ENCODE measurements at places on chromosomes 3 and 15.
A peak's percentile ranks its signal among the peaks of the same experiment; 100 is the strongest.

DNA sequence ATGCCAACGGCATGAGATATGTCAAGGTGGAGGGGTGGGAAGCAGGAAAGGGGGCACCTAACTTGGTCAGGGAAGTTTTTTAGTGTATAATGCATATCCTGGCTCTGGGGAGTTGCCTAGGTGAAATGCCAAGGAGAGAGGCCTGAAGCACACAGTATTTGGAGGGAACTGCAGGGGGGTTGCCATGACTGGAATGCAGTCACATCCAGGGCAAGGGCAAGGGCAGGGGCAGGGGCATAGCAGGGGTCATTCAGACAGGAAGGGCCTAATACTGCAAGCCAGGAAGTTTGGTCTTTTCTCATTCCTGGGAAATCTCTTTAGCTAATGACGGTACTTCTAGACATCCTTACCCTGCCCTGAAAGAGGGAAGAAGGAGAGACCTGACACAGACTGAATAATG is 60.5 kb downstream of the MYRIP start:
- no peak for DNase-seq

DNA sequence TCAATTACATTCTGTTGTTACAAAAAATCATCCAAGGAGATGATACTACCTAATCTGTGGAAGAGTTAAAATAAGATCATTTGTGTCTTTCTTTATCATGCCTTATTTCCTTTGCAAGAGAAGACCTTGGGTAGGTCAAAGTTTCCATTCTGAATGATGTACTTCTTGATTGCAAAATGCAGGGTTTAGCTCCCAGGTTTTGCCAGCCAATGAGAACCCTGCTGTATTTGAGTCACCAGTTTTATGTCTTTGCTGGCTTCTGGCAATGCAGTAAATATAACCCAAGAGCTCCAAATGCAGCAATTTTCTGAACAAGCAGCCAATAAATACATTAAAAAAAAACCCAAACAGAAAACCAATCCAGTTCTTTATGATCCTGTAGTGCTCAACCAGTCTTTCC is 204.9 kb downstream of the CADPS start:
- DNase-seq: no peak

DNA sequence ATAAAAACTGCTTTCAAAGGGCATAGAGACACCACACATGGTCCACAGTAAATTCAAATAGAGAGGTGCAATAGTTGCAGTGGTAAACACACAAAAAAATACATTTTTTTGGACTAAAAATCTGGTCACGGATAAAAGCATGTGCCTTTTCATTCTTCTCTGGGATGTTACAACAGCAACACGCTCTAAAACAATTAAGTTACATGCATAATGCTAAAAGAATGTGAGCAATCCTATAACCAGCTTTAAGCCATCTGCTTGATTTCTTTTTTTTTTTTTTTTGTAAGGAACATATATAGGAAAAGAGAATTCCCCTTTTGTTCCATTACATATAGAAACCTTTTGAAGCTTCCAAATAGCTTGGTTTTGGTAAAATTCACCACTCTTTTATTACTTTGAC is 20.0 kb downstream of the WNT5A start:
- no peak for DNase-seq

DNA sequence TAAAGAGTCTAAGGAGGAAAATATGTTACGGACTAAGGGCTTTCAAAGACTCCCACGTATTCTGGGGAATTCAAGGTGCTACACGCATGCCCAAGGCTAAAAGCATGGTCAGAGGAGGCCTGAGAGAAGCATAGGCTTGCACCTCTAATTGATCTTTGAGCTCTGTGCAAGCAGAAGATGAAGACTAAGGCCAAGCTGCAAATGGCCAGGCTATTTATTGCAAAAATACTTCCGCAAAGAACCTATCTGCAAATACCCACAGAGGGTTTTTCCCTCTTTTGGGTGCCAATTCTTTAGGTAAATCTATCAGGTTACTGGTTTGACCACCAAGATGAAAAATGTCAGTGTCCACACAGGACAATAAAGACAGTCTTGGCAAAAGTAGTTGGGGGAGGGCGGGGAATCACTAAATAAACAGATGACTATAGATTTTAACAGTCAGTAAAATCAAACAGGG is 119.5 kb downstream of the STAG1 start:
- DNase-seq: no peak

DNA sequence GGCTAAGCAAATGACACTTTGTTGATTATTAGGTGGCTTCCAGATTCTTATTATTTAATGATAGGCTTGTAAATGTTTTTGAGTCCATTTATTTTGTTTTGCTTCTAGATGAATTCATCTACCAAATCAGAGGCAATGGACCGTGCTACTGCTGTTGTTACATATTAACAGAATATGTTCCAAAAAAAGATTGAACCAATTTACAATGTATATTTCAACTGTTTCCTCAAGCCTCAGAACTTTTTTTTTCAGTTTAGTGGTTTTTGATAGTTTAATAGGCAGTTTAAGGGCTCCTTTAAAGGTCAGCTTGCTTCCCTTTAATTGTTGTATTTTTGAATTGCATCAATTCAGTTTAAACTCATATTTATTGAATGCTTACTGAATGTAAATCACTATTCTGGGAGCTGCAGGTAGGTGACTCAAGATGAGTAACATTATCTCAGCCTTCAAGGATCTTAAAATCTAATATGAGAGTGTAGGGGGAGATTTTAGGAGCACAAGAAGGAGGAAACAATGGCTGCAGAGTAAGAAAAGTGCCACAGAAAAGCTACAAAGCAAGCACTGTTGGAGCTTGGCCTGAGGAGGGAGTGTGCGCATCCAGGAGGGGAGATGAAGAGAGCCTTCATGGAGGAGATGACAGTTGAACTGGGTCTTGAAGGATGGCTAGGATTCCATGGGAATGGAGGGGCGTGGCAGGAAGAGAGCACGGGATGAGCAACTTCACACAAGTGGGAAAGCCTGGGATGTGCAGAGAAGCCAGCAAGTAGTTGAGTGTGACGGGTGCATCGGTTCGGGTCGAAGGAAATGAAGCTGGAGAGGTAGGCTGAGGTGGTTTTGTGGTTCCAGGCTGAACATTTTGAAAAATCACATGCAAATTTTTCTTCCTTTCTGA is 14.7 kb downstream of the MAP2K1 start:
- DNase-seq: no peak

- DNase-seq: peak; percentile 74
Observed at GRCh38 chr3:146166415-146166821, 5.4 kb upstream of the PLOD2 start.

DNA sequence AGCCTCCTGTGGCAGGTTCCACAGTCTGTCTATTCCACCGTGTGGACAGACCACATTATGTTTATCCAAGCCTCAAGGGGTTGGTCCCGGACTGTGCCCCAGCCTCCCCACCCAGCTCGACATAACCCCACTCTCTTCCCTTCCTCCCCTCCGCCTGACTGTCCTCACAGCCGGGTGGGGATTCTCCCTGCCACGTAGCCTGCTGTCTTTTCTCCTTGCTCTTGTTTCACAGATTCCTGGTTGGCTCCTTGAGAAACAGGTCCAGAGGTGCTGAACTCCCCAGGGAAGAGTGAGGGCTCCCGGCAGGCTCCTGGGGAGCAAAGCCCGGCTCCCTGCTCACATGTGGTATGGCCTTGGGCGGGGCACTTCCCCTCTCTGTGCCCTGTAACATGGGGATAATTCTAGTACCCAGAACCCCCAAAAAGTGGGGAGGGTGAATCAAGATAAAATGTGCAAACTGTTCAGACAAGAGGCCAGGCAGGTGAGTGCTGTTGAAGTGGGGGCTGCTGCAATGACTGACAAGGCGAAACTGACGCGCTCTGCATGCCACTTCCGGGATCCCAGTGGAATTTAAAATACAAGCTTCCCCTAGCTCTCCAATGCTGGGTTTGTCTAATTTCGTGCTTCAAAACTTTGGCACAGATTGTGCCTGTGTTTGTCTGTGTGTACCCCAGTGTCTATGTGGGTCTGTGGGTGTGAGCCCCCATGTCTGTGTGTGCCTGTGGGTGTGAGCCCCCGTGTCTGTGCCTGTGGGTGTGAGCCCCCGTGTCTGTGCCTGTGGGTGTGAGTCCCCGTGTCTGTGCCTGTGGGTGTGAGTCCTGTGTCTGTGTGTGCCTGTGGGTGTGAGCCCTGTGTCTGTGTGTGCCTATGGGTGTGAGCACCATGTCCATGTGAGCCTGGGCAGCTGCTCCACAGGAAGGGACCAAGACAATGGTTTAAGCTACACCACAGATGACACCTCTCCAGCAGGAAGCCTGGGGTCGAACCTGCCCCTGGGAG is 160.6 kb upstream of the IQSEC1 start:
- no peak for DNase-seq

GRCh38 chr3:134477002-134477401 is 8.8 kb downstream of the ANAPC13 start:
- no peak for DNase-seq

GRCh38 chr3:138915503-138916498 is 31.1 kb downstream of the FOXL2 start:
- DNase-seq: peak; percentile 94

GRCh38 chr3:187590861-187591576 is 79.2 kb downstream of the SST start:
- no peak for DNase-seq

GRCh38 chr15:35252351-35252865 is 167.3 kb upstream of the NANOGP8 start:
- no peak for DNase-seq

DNA sequence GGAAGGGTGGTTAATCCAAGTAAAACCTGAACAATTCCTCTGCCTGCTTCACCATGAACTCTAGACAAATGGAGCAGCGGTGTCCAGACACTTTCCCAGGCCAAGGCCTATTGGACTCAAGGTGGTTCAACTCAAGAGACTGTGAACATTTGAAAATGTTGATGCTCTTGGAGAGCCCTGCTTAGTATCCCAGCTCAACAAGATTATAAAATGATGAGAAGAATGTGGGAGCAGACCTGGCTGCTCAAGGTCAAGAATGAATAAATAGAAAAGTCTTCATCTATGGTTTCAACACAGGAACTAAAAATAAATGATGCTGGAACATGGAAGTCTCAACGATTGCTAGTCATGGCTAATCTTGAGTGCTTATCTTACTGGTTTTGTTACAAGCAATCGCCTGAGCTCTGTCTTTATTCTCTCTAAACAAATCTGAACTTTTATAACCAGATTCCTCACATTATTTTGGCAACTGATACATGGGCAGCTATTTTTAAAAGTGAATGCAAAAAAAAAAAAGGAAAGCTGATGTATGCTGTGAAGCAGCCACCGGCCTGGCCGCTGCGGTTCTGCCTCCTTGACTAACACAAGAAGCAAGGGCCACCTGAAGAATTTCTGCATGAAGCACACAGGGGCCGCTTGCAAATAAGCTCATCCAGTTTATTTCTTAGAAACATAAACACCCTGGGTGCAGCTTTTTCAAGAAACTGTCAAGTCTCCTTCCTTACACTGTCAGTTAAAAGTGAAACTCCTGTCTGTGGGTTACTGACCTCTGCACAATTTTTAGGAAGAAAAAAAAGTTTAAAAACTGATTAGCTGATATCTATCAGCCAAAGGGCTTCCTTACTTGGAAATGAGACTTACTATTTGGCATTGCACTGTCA is 120.1 kb upstream of the ARHGEF3 start:
- DNase-seq: no peak

- DNase-seq: no peak
Observed at GRCh38 chr3:72721683-72722381, 126.4 kb downstream of the SHQ1 start.

DNA sequence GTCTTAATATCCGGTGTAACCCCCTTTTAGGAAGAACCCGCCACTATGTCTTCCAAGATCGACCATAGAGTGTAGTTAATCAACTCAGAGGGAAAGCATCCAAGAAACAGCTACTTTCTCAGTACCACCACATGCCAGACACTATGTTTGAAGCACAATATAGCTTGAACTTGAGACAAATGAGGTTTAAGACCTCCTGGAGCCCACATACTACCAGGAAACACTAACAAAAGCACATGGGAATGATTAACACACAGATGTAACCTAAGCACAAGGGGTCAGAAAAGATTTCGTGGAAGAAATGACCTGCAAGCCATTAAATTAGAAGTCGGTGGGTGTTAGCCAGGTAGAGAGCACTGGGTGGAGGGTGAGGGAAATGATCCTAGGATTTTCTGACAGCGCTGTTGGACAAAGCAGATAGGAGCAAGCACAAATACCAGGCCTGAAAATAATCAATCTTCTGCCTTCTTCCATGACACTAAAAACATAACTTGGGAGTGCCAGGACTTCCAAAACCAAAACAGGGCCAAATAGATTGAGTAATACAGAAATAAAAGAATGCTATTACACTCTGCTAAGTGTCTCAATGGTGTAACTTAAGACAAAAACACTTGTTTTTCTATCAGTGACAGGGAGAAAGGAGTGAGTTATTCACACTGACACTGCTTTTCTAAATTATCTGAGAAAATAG is 213.7 kb downstream of the FOXP1 start:
- DNase-seq: no peak

GRCh38 chr3:33958661-33959060 is 160.2 kb downstream of the PDCD6IP start:
- no peak for DNase-seq

DNA sequence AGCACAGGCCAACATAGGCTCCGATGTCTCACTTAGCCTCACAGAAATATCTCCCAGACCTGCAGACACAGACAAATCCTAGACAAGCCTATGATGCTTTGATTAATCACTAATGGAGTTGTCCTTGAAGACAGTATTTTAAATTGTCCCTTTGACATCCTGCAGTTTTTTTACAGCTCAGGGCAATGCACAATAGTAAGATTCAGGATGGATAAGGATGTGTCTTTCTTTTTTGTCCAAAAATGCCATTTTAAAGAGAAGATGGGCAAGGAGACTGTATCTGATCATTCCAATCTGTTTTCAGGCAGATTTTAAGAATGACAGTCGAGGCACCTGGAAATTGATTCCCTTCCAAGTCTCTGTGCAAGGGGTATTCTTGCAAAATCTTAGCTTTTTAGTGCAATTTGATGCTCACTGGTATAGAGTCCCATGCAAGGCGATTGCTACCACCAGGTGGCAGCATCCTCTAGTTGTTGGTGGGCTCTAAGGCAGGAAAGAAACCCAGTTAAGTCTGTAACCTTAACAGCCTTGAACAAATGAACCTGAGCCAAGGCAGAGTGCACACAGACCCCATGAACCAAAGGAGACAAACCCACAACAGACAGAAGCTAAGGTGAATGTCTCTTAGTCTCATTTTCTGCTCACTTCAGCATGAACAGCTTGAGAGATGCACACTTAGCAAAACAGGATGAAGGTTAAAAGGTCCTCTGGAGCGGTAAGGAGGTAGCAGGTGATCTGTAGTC is 51.2 kb upstream of the MINAR1 start:
- peak; percentile 78 for DNase-seq

DNA sequence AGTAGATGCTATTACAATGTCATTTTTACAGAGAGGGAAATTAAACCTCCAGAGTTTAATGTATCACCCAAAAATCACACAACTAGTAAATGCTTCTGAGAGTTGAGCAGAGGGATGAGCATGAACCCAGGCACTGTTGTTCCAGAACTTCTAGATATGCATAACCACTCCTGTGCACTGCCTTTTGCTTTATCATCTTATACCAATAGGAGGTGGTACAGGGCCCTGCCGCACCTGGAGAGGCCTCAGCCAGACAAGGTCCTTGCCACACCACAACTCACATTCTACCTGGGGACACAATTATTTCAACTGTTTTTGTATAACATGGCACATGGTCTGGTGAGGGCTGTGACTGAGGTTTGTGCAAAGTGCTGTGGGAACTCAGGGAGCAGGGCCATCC is 78.5 kb upstream of the NTRK3 start:
- no peak for DNase-seq

Measured in hindlimb muscle (tissue), 1 donor.